A549 treated with AZD2906 at 1 μM for 4 hours (cell line): ENCODE measurements at places on chromosomes 13 and 19. TPM values are rescaled to one million over a fixed set of nuclear protein-coding genes. Genes with fewer than 3 reads are reported as not detected.

The PPM1N gene
- total RNA-seq: 6.2 to 9.9 TPM (median 6.9 TPM) in 5 replicates

The ADAMTSL5 gene
- 2.8 to 4.2 TPM (median 3.3 TPM) in 5 replicates for total RNA-seq

The AMER2 gene
- not detected in 5 replicates for total RNA-seq

The KLK15 gene
- not detected in 5 replicates for total RNA-seq

The TRAPPC2B gene
- 12.7 to 15.4 TPM (median 14.8 TPM) in 5 replicates for total RNA-seq

The DENND1C gene
- total RNA-seq: 0.08 to 0.25 TPM (median 0.22 TPM) in 5 replicates

The CEACAM5 gene
- total RNA-seq: 1.0 to 2.0 TPM (median 1.5 TPM) in 5 replicates

The B3GNT3 gene
- 3.8 to 4.5 TPM (median 4.2 TPM) in 5 replicates for total RNA-seq

The CABP5 gene
- total RNA-seq: not detected in 5 replicates

The RAVER1 gene
- 22.9 to 30.6 TPM (median 28.8 TPM) in 5 replicates for total RNA-seq

The THSD1 gene
- 5.4 to 6.7 TPM (median 6.0 TPM) in 5 replicates for total RNA-seq

The SYCN gene
- total RNA-seq: not detected in 5 replicates

The SELENOV gene
- total RNA-seq: not detected in 5 replicates

The CEACAM20 gene
- 0.03 to 0.05 TPM (median 0.05 TPM) in 3 of 5 replicates, not detected in the others for total RNA-seq

The ZNF729 gene
- total RNA-seq: not detected in 5 replicates

The C1QTNF9B gene
- 0.05 TPM in 1 of 5 replicates, not detected in the others for total RNA-seq

The HOOK2 gene
- 9.2 to 12.4 TPM (median 10.0 TPM) in 5 replicates for total RNA-seq

The SULT2B1 gene
- total RNA-seq: 13.7 to 18.5 TPM (median 15.6 TPM) in 5 replicates

The ATP1A3 gene
- 3.3 to 4.9 TPM (median 4.2 TPM) in 5 replicates for total RNA-seq

The XRCC1 gene
- 25.3 to 30.9 TPM (median 27.5 TPM) in 5 replicates for total RNA-seq

The NCCRP1 gene
- 1.0 to 2.0 TPM (median 1.4 TPM) in 5 replicates for total RNA-seq
